ENCODE measurements at places on chromosomes 4 and X. TPM values are rescaled to one million over a fixed set of nuclear protein-coding genes. Genes with fewer than 3 reads are reported as not detected.

GRCh38 chr4:91454111-91454510 lies 849.7 kb upstream of the GRID2 start:
- no peaks in the 10 kb centered on the region for H3K27me3 ChIP-seq
- H3K27ac ChIP-seq = no peak overlapping the region
- H3K4me3 ChIP-seq = no peak overlapping the region
- DNase-seq = no peak
- no peaks in the 10 kb centered on the region for H3K36me3 ChIP-seq

DNA sequence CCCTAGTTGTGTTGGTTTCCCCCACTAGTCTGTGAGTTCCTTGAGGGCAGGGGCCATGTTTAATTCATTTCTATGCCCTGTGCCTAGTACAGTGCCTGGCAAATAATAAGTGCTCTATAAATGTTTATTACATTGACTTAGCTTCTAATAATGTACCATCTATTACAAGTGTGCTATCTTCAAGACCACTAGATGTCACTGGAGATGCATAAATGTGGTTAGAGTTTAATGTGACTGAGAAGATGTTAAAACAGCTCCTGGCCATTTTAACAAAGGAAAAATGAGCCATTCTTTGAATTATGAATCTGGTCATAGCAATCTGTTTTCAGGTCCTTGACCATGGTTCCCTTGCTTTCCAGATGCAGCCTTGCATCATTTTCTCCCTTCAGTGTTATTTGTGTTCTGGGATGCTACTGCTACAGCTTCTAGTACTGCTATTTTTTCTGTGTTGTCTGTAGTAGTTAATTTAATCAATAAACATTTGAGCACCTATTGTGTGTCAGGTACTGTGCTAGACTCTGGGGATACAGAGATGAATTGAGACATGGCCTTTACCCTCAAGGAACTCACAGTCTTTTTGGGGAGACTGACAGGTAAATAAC lies 43.2 kb downstream of the SLC9A6 start:
- peak overlapping the region; percentile 70 for H3K27ac ChIP-seq
- no peaks in the 10 kb centered on the region for H3K27me3 ChIP-seq
- H3K4me1 ChIP-seq = peaks cover 9% of the 10 kb centered on the region

DNA sequence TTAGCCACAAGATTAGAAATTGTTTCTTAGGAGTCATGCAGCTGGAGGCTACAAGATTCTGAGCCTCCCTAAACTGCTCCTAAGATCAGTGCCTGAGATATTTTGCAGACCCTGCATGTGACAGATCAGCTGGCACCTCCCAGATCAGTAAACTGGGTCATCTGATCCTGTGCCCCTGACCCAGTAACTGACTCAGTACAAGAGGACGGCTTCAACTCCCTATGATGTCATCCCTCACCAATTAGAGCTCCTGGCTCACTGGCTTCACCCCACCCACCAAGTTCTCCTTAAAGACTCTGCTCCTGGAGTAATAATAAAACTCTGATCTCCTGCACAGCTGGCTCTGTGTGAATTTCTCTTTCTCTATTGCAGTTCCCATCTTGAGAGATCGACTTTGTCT lies 45.4 kb upstream of the PNPLA4 start:
- no peak for DNase-seq
- no peak overlapping the region for H3K4me3 ChIP-seq
- H3K27ac ChIP-seq = no peak overlapping the region
- no peaks in the 10 kb centered on the region for H3K4me1 ChIP-seq

DNA sequence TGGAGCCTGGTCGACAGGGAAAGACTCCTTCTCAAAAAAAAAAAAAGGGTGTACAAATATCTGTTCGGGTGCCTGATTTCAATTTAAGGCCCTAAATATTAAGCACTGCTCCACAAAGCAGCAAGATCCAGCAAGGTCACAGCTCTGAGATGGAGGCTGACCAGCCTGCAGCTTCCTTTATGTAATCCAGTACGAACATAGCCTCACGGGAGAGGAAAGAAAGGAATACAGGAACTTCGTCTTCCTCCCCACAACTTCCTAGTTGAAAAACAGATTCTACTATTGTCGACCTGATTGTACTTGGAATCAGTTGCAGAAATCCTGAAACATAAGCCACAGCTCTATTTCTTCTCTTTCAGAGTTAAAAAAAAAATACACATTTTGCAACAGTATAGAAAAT lies 53.5 kb upstream of the TBC1D9 start:
- no peak overlapping the region for H3K27ac ChIP-seq
- H3K4me3 ChIP-seq = no peak overlapping the region
- no peak for DNase-seq
- no peaks in the 10 kb centered on the region for H3K4me1 ChIP-seq
- no peaks in the 10 kb centered on the region for H3K36me3 ChIP-seq

DNA sequence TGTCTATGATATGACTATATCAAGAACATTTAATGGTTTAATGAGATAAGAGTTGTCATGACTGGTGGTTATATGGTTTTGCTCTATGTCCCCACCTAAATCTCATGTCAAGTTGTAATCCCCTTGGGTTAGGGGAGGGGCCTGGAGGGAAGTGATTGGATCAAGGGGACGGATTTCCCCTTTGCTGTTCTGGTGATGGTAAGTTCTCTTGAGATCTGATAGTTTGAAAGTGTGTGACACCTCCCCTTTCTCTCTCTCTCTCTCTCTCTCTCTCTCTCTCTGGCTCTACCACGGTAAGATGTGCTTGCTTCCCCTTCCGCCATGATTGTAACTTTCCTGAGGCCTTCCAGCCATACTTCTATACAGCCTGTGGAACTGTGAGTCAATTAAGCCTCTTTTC lies 803.4 kb downstream of the TRIML1 start:
- no peak overlapping the region for H3K4me3 ChIP-seq
- DNase-seq = no peak
- no peak overlapping the region for H3K27ac ChIP-seq
- H3K36me3 ChIP-seq = no peaks in the 10 kb centered on the region
- no peaks in the 10 kb centered on the region for H3K27me3 ChIP-seq

GRCh38 chr4:163109967-163110366 lies 56.7 kb downstream of the NAF1 start:
- no peaks in the 10 kb centered on the region for H3K4me1 ChIP-seq
- H3K27me3 ChIP-seq = no peaks in the 10 kb centered on the region
- no peak for DNase-seq

ZFP92 gene
- total RNA-seq = 0.41 TPM

DNA sequence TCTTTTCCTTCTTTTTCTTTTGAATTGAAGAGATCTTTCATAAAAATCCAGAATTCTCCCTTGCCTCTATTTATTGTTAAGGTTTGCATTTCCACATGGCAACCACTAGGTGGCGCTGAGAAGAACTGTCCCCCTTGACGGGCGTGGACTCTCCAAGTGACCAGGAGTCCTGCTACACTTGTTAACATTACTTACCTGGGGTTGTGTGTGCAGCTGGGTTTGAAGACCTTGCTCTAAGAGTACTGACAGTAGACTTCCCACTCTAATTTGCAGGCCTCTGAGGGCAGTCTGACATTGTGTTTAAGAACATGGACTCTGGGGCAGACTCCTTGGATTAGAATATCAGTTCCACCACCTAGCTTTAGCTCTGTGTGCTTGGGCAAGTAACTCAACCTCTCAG lies 52.8 kb downstream of the GPRIN3 start:
- no peak overlapping the region for H3K27ac ChIP-seq
- H3K4me1 ChIP-seq = no peaks in the 10 kb centered on the region
- H3K36me3 ChIP-seq = no peaks in the 10 kb centered on the region
- no peaks in the 10 kb centered on the region for H3K27me3 ChIP-seq
- no peak overlapping the region for H3K4me3 ChIP-seq
- DNase-seq = no peak

- no peaks in the 10 kb centered on the region for H3K27me3 ChIP-seq
- no peak overlapping the region for H3K4me3 ChIP-seq
- H3K36me3 ChIP-seq = no peaks in the 10 kb centered on the region
- no peaks in the 10 kb centered on the region for H3K4me1 ChIP-seq
Observed at GRCh38 chrX:131264053-131264452, 25.1 kb downstream of the IGSF1 start.

GRCh38 chrX:11135564-11136185 lies 24.5 kb downstream of the HCCS start:
- no peak for DNase-seq
- H3K36me3 ChIP-seq = no peaks in the 10 kb centered on the region
- no peak overlapping the region for H3K27ac ChIP-seq
- H3K4me1 ChIP-seq = peaks cover 7% of the 10 kb centered on the region

RNF128 gene
- total RNA-seq = 12.2 TPM

- no peak overlapping the region for H3K4me3 ChIP-seq
- H3K36me3 ChIP-seq = no peaks in the 10 kb centered on the region
- no peak overlapping the region for H3K27ac ChIP-seq
- no peak for DNase-seq
- no peaks in the 10 kb centered on the region for H3K27me3 ChIP-seq
Observed at GRCh38 chrX:15616531-15616930, 15.8 kb upstream of the ACE2 start.

DNA sequence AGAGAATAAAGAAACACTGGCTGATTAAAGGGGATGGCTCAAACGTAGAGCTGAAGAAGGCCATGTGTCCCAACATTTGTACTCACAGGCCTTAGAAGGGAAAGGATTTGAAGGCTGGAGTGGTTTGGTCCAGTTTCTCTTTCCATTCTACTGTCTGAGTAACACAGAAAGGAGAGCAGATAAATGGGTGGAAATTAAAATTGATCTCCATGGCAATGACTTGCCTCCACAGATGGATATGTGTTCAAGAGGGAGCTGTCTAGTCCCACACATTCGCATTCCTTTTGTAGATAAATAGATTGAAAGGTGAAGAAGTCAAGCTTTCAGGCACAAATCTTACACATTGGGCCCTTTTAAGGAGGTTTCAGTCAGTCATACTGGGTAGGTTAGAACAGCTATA lies 74.6 kb downstream of the DOCK11 start:
- H3K27me3 ChIP-seq = no peaks in the 10 kb centered on the region
- H3K4me1 ChIP-seq = no peaks in the 10 kb centered on the region
- H3K27ac ChIP-seq = no peak overlapping the region

- H3K27me3 ChIP-seq = no peaks in the 10 kb centered on the region
- peaks cover 19% of the 10 kb centered on the region for H3K4me1 ChIP-seq
- no peak overlapping the region for H3K4me3 ChIP-seq
- H3K27ac ChIP-seq = no peak overlapping the region
- no peak for DNase-seq
Observed at GRCh38 chrX:375181-376036, 11.3 kb downstream of the PPP2R3B start.

- H3K36me3 ChIP-seq = no peaks in the 10 kb centered on the region
- no peak overlapping the region for H3K4me3 ChIP-seq
- no peaks in the 10 kb centered on the region for H3K4me1 ChIP-seq
Observed at GRCh38 chrX:123408821-123409737, 225.0 kb downstream of the GRIA3 start.

LANCL3 gene
- total RNA-seq = 0.25 TPM

BEX4 gene
- total RNA-seq = 4.7 TPM

RBM46 gene
- not detected for total RNA-seq

LPAR4 gene
- not detected for total RNA-seq

POLN gene
- 0.86 TPM for total RNA-seq

- H3K4me1 ChIP-seq = peaks cover 8% of the 10 kb centered on the region
- no peak for DNase-seq
- no peaks in the 10 kb centered on the region for H3K27me3 ChIP-seq
- H3K4me3 ChIP-seq = peak overlapping the region; percentile 53
- no peak overlapping the region for H3K27ac ChIP-seq
Observed at GRCh38 chr4:154417373-154417673, 74.3 kb downstream of the DCHS2 start.

SOWAHD gene
- 0.76 TPM for total RNA-seq

TCEANC gene
- 3.4 TPM for total RNA-seq

DNA sequence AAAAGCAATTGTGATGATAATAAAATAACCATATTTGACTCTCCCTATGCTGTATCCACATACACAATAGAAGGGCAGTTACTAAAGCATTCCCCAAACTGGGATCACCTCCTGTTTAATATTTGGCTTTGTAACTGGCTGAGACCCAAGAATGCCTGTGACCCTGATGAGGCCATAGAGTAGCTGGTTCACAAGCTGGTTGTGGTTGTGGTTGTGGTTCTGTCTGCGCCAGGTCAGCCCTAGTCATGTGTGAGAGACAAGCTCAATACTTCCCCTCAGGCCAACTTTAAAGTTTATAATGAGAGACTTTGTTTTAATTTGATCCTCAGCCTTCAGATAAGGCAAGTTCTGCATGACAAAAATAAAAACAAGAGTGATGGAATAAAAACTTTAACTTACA lies 209.9 kb downstream of the PARM1 start:
- H3K27me3 ChIP-seq = no peaks in the 10 kb centered on the region
- no peaks in the 10 kb centered on the region for H3K36me3 ChIP-seq
- no peaks in the 10 kb centered on the region for H3K4me1 ChIP-seq
- no peak for DNase-seq
- no peak overlapping the region for H3K4me3 ChIP-seq
- H3K27ac ChIP-seq = no peak overlapping the region

DNA sequence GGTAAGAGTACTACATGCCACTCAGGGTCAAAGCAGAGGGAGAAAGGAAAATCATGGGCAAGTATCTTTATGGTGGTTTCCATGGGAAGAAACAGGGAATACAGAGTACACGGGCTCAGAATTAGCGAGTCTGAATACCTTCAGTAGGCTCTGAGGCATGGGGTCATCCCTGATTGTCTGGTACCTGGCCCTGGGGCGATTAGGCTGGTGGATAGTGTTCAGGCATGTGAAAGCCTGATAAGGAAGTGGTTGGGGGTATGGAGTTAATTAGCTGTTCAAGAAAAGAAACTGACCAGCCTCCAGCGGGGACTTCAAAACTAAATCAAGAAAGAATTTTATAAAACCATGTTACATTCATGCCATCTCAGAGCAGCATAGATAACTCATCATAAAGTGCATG lies 518.8 kb downstream of the RAB28 start:
- no peak for DNase-seq
- no peaks in the 10 kb centered on the region for H3K27me3 ChIP-seq
- H3K27ac ChIP-seq = no peak overlapping the region

RASGEF1B gene
- 5.9 TPM for total RNA-seq

RAB33A gene
- total RNA-seq = not detected

- H3K4me1 ChIP-seq = no peaks in the 10 kb centered on the region
- peaks cover 15% of the 10 kb centered on the region for H3K27me3 ChIP-seq
- H3K4me3 ChIP-seq = no peak overlapping the region
- no peaks in the 10 kb centered on the region for H3K36me3 ChIP-seq
- DNase-seq = no peak
Observed at GRCh38 chr4:2024683-2025082, 15.9 kb upstream of the NELFA start.

GRCh38 chr4:60944060-60944459 lies 256.1 kb upstream of the ADGRL3 start:
- H3K36me3 ChIP-seq = no peaks in the 10 kb centered on the region
- no peaks in the 10 kb centered on the region for H3K4me1 ChIP-seq
- DNase-seq = no peak
- no peak overlapping the region for H3K4me3 ChIP-seq

Measured in gastrocnemius medialis (tissue), 4 donors.